ENCODE measurements at places on chromosomes 2 and 18.

DNA sequence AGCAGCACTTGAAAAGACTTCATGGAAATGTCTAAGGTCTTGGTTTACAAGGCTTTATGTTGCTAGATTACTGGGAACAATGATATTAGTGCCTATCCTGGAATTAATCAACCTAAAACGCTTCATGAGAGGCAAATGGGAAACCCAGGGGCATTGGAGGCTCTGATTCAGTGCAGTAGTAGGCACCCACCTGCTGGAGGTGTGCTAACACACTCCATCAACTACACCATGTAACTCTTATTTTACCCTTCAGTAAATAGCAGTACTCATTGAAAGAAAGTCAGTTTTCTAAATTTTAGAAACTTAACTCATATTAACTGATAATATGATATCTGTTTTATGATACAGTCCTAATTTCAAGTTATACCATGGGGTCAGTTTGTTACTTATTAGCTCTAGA lies 17.4 kb upstream of the HNRNPA3 start:
- DNase-seq: no peak

- no peak for DNase-seq
These were observed 24.5 kb downstream of the MC2R start for GRCh38 chr18:13890761-13891361.

DNA sequence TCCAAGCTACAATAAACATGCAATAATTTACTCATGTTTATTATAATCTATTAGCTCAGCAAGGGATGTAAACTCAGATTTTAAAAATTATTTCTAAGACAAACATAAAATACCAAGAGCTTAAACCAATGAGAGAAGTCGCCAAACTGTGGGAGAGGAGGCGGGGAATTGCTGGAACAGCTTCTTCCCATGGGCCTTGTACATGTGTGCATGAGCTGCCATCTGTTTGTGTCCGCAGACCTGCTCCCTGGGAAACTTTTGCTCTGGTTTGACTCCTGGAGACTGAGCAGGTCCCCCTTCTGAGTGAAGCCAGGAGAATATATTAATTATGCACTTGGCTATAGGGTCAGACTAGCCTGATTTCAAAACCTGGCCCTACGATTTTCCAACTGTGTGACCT lies 655.9 kb upstream of the SOX11 start:
- no peak for DNase-seq

GRCh38 chr2:15901808-15902130 lies 38.6 kb upstream of the MYCN start:
- DNase-seq: no peak

- no peak for DNase-seq
These were observed 886.2 kb upstream of the NRXN1 start for GRCh38 chr2:51918113-51918512.

DNA sequence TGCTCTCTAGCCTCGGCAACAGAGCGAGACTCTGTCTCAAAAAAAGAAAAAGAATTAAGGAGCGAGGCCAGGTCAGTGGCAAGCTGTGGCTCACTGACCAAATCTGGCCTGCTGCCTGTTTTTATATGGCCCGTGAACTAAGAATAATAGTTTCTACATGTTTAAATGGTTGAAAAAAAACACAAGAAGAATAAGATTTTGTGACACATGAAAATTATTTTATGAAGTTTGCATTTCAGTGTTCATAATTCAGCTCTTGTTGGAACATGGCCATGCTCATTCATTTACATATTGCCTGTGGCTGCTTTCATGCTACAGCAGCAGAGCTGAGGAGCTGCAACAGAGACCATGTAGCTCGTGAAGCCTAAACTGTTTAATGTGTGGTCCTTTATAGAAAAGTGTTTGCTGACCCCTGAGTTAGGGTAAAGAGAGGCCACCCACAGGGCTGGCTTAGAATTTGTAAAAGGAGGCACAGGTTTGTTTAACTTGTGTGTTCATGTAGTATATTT lies 59.5 kb downstream of the MFSD6 start:
- DNase-seq: peak; percentile 41

DNA sequence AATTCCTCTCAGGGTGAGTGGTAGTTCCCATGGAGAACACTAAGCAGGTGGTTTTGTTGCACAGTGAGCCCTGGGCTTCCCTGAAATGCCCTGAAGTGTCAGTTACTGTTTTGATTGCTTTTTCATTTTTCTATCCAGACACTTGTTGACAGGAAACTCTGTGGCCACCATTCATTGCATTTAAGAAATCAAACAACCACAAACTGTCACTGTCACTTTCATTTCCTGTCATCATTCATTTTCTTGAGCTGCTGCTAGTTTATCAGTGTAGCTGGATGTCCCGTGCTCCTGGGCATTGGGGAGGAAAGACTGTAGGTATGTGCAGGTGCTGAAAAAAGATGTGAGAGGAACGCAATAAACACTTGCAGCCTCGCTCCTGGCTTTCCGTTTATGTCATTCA lies 891.6 kb upstream of the ZEB2 start:
- DNase-seq: no peak

DNA sequence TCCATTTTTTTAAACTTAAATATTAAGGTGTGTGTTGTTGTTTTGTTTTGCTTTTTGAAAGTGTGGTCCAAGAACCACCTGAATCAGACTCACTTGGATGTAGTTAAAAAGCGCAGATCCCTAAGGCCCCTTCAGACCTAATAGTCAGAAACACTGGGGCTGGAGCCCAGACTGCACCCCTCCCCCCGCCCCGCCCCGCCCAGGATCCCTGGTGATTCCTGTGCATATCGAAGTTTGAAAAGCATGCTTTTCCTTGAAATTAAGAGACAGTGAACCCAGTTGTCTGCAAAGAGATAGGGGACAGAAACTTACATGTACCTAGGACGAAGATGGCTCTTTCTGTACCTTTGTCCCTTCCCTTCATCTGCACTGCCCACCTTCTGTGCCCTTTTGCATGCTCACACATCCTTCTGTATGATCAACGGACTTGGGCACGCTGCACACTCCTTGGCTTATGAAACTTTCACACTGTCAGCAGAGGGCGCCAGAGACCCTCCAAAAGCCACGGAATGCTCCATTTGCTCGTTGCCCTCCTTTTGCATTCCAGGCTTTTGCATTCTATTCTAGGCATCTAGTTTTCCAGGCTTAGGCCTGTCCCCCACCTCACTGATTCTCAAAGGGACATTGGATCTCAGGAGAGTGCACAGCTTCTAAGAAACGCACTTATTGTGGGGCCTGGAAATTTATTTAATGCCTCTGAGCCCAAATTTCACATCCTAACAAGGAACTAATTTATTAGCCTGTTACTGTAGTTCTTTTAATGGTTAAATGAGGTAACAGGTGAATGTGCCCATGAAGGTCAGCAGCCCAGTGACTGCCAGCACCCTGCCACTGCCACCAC lies 32.8 kb upstream of the SLC14A1 start:
- peak; percentile 45 for DNase-seq

- no peak for DNase-seq
These were observed 303.9 kb downstream of the ZNF407 start for GRCh38 chr18:74901362-74902146.

DNA sequence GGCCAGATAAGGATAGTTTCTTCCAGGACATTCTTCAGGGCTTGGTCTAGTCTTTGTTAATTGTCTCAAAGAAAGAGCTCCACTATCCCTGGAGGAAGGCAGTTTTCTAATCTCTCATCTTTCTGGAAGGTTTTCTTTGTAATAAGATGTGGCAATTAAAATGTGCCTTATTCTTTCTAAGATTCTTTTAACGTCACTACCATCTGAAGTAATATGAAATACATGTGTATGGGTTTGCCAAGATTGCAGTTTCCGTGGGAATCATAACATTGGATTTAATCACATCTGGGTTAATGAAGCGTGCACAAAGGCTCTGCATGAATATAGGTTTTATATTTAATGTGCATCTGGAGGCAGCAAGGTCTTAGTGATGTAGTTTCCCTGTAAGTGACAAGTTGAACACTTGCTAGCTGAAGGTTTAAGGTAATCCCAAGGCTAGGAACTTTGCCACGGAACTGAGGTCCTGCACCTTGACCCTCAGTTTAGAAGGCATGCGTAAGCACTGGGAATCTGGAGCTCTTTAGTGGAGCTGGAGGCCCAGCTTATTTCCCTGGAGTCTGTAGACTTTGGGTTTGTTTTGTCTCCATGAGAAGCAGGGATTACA lies 25.7 kb downstream of the DIS3L2 start:
- DNase-seq: peak; percentile 1

DNA sequence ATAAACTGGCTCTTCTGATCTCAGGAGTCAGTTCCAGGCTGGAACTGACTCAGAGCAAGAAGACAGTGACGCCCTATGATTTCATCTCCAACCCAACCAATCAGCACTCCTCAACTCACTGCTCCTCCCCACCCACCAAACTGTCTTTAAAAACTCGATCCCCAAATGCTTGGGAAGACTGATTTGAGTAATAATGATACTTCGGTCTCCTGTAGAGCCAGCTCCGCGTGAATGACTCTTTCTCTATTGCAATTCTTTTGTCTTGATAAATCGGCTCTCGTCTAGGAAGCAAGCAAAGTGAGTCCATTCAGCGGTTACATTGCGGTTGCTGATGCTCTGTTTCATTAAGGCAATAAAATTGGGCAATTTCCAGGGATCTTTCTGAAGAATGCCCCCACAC lies 1025.3 kb upstream of the CNTNAP5 start:
- no peak for DNase-seq

GRCh38 chr2:27720004-27720551 lies 51.4 kb upstream of the MRPL33 start:
- DNase-seq: no peak

- DNase-seq: no peak
These were observed 49.6 kb upstream of the BZW1 start for GRCh38 chr2:200762127-200762526.

GRCh38 chr2:26223018-26223417 lies 21.4 kb downstream of the HADHA start:
- no peak for DNase-seq

DNA sequence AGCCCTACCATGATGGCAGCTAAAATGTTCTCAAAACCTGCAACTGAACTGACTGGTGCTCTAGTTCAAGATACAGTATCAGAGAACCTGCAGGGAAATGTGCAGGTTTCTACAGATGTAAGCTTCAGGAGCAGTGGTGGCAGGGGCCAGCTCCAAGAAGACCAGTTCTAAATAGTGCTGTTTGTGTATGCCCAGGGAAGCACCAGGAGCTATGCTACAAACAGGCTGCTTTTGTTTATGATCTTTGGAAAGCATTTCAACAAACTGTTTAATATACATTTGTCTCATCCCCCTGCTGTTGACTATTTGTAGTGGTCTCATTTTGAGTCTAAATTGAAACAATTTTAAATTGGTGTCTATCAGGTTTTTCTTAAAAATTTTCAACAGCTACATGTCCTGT lies 20.7 kb downstream of the FZD5 start:
- DNase-seq: no peak

DNA sequence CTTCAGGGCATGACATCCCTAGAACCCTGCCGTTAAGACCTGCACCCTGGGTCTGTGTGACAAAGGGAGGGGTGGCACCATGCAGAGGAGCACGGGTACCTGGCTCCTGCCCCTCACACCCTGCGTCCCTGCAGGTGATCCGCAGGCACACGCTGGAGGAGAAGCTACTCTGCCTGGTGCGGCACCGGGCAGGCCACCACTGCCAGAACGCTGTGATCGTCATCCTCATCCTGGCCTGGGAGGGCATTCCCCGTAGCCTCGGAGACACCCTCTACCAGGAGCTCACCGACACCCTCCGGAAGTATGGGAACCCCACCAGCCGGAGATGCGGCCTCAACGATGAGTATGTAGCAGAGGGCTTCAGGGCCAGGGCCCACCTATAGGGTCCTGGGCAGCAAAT lies 60.0 kb downstream of the BOLA3 start:
- DNase-seq: no peak

Data from right kidney (tissue), 9 donors.